Uterus (tissue), 4 donors: ENCODE measurements at places on chromosomes 5 and 9. TPM values are rescaled to one million over a fixed set of nuclear protein-coding genes. Genes with fewer than 3 reads are reported as not detected.
A peak's percentile ranks its signal among the peaks of the same experiment; 100 is the strongest.

DNA sequence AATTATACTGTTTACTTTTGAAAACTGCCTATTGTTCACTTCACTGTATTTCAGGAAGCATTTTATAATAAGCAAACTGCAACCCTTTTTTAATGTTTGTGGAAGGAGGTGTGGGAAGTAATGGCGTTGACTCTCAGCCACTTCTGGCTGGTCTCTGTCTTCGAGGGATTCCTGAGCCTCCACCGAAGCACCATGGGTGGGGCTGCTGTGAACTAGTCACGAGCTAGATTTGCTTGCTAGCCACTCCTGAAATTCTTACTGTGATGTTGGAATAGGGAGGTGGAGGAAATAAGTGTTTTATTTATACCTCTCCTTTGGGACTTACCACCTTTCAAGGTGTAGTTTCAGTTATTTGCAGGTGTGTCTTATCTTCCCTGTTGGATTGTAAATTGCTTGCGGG lies 26.8 kb downstream of the PIP5K1B start:
- no peak overlapping the region for H3K27ac ChIP-seq
- DNase-seq = no peak
- H3K36me3 ChIP-seq = no peaks in the 10 kb centered on the region

Gene PCDHA1
- not detected for total RNA-seq

Gene ZNF474
- total RNA-seq = 0.37 TPM

- H3K27me3 ChIP-seq = no peaks in the 10 kb centered on the region
- no peaks in the 10 kb centered on the region for H3K4me1 ChIP-seq
- no peak for DNase-seq
- H3K36me3 ChIP-seq = no peaks in the 10 kb centered on the region
- H3K27ac ChIP-seq = no peak overlapping the region
These were observed 8.4 kb upstream of the SH3TC2 start for GRCh38 chr5:149071216-149071615.

GRCh38 chr9:109939698-109940342 lies 159.8 kb downstream of the PALM2AKAP2 start:
- no peaks in the 10 kb centered on the region for H3K27me3 ChIP-seq
- no peak overlapping the region for H3K4me3 ChIP-seq
- H3K36me3 ChIP-seq = no peaks in the 10 kb centered on the region
- no peak for DNase-seq
- no peaks in the 10 kb centered on the region for H3K4me1 ChIP-seq

- no peak overlapping the region for H3K27ac ChIP-seq
- no peaks in the 10 kb centered on the region for H3K27me3 ChIP-seq
- no peak for DNase-seq
- H3K4me1 ChIP-seq = no peaks in the 10 kb centered on the region
- no peaks in the 10 kb centered on the region for H3K36me3 ChIP-seq
These were observed 344.4 kb downstream of the MAN2A1 start for GRCh38 chr5:110034056-110034600.

GRCh38 chr9:34578241-34579103 lies 11.1 kb downstream of the CNTFR start:
- peak overlapping the region; percentile 30 for H3K4me3 ChIP-seq
- H3K36me3 ChIP-seq = no peaks in the 10 kb centered on the region
- peak overlapping the region; percentile 24 for H3K27ac ChIP-seq
- no peaks in the 10 kb centered on the region for H3K4me1 ChIP-seq
- no peaks in the 10 kb centered on the region for H3K27me3 ChIP-seq

Gene PTTG1
- total RNA-seq = 2.4 TPM

- no peaks in the 10 kb centered on the region for H3K4me1 ChIP-seq
- no peak overlapping the region for H3K27ac ChIP-seq
- no peaks in the 10 kb centered on the region for H3K27me3 ChIP-seq
- no peak for DNase-seq
- no peak overlapping the region for H3K4me3 ChIP-seq
These were observed 70.6 kb upstream of the CKMT2 start for GRCh38 chr5:81162501-81162900.

DNA sequence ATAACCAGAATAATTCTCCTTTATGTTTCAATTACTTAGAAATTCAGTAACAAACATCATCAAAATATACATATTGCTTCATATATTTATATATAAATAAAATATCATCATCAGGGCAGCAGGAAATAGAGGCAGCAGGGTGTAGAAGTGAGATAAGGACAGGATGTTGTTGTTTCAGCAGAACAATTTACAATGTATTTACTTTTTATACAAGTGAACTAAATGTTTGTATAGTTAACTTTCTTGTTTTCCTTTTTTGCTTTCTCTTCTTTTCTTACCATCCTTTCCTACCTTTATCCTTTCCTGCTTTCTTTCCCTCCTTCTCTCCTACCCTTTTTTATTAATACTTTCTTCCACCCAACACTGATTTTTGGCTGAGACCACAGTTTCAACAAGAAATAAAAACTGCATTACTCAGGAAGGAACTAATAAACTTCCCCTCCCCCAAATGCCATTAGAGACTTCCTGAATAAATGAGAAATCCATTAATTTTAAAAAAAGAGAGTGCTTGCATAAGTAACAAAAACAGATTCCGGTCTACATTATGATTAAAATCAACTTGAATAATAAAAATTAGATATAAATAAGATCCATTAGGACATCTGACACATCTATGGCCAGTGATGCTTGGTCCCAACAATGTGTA lies 159.8 kb upstream of the ACOT12 start:
- H3K36me3 ChIP-seq = no peaks in the 10 kb centered on the region
- H3K4me3 ChIP-seq = no peak overlapping the region
- H3K27ac ChIP-seq = no peak overlapping the region
- peaks cover 6% of the 10 kb centered on the region for H3K4me1 ChIP-seq
- no peak for DNase-seq

Gene DBH
- total RNA-seq = 1.3 TPM

DNA sequence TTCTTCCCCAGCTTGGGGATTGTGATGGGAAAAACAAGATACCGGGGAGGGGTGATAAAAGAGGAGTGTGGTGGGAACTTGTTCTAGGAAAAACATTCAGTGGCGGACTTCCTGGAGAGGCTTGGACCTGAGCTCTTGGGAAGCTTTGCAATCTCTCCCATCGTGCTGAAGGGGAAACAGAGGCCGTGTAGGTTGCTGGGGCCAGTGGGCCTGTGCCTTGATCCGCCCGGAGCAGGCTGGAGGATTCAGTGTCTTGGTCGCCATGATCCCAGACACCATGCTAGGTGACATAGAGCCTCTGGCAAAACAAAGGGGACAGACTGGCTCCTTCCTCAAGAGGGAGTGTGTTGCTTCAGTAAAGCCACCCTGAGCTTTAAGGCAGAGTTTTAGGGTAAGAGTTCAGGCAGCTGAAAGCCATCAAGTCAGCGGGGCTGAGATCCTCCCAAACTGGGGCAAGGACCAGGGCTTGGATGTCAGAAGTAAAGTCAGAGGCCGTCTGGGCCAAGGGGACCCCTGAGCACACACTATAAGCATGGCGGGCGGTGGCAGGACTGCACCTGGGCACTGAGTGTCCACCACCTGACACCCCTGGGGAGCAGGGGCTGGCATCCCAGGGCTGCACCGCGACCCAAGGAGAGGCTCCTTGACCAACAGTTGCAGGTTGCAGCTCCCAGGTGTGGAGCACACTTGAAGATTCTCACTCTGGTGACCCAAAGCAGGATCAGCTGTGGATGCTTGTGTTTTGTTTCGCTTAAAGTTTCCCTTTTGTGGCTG lies 44.7 kb downstream of the TRIP13 start:
- no peak overlapping the region for H3K4me3 ChIP-seq
- no peak overlapping the region for H3K27ac ChIP-seq
- H3K36me3 ChIP-seq = no peaks in the 10 kb centered on the region
- no peaks in the 10 kb centered on the region for H3K4me1 ChIP-seq

DNA sequence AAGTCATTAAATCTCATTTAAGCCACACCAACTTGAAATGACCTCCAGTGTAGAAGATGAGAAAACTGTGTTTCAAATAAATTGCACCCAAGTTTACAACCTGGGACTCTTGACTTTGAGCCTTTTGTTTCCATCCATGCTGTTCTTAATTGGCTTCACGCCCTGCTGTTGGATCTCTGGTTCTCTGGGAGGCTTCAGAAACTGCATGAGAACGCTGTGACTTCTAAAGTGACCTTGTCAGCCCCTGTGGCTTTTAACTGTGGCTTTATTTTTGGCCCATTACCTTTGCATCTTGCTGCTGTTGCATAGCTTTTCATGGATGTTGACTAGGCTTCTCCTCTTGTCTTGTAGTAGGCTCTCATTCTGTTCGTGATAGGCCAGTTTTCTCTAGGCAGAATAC lies 29.3 kb downstream of the TNFAIP8 start:
- no peak for DNase-seq
- peak overlapping the region; percentile 31 for H3K27ac ChIP-seq
- H3K4me3 ChIP-seq = no peak overlapping the region
- no peaks in the 10 kb centered on the region for H3K4me1 ChIP-seq

- no peaks in the 10 kb centered on the region for H3K27me3 ChIP-seq
- DNase-seq = no peak
- H3K4me3 ChIP-seq = no peak overlapping the region
- no peaks in the 10 kb centered on the region for H3K4me1 ChIP-seq
These were observed 27.8 kb upstream of the RAI14 start for GRCh38 chr5:34628373-34628772.

Gene FEM1C
- total RNA-seq = 23.3 TPM

DNA sequence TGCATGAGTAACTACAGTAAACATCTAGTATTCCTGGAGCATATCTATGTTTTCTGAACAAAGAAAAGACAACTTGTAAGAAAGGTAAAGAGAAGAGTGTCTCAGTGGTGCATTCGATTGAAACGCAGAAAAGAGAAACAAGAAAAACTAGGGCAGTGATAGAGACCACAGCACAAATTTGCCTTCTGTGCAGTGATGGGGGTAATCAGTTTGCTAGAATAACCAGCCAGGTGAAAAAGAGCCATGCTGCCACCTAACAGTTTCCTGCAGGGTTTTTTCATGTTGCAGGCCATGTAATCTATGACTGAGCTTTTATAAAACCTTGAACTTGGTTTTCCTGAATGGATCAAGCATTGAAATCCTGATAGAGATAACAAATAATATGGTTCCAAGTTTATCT lies 198.4 kb upstream of the MEF2C start:
- no peaks in the 10 kb centered on the region for H3K4me1 ChIP-seq
- no peaks in the 10 kb centered on the region for H3K27me3 ChIP-seq
- no peak overlapping the region for H3K4me3 ChIP-seq
- H3K27ac ChIP-seq = no peak overlapping the region
- DNase-seq = no peak

- H3K4me3 ChIP-seq = peak overlapping the region; percentile 77
- H3K27ac ChIP-seq = peak overlapping the region; percentile 92
- peak; percentile 46 for DNase-seq
- no peaks in the 10 kb centered on the region for H3K36me3 ChIP-seq
These were observed 1.4 kb downstream of the MLLT3 start for GRCh38 chr9:20620650-20621470.

GRCh38 chr5:5141625-5142525 lies 1.7 kb downstream of the ADAMTS16 start:
- peaks cover 8% of the 10 kb centered on the region for H3K4me1 ChIP-seq
- no peak overlapping the region for H3K27ac ChIP-seq
- no peaks in the 10 kb centered on the region for H3K36me3 ChIP-seq
- no peak overlapping the region for H3K4me3 ChIP-seq
- peaks cover 5% of the 10 kb centered on the region for H3K27me3 ChIP-seq

Gene IL17B
- 2.3 TPM for total RNA-seq
